ENCODE measurements at places on chromosomes 7 and 10. TPM values are rescaled to one million over a fixed set of nuclear protein-coding genes. Genes with fewer than 3 reads are reported as not detected.

- DNase-seq, result no peak
Measured at GRCh38 chr7:158946329-158946728, 90.0 kb downstream of the DYNC2I1 start.

DNA sequence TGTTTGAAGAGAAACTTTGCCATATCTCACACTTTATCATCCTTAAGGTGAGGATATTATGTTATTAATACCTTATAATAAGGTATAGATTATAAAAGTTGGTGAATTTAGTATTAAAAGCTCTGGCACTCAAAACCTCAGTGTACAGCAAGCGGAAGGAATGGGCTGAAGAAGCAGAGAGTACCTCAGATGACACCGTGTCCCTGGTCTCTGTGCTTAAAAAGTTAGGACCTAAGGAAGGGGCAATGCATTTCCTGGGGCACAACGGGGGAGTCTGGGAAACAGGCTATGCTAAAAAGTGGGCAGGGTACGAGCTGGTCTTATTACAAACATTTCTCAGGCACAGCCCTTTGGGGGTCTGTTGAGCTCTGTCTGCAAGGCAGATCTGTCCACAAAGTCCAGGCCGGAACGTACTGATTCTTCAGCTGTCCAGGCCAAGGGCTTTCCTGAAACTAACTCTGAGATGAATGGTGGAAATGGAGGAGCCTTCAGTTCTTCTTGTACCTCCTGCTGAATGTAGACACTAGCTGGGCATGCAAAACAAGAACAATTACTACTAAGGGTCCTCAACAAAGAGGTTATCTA lies 202.7 kb downstream of the POM121L12 start:
- no peak for DNase-seq

GRCh38 chr7:130279906-130280305 lies 13.1 kb upstream of the CPA4 start:
- no peak for DNase-seq

GRCh38 chr7:92833024-92833765 lies 3.2 kb downstream of the CDK6 start:
- peak; percentile 70 for DNase-seq

GRCh38 chr7:142438235-142438922 lies 180.5 kb upstream of the PRSS58 start:
- DNase-seq, result peak; percentile 49

- DNase-seq, result no peak
Measured at GRCh38 chr10:1015688-1016087, 10.0 kb downstream of the IDI2 start.

DNA sequence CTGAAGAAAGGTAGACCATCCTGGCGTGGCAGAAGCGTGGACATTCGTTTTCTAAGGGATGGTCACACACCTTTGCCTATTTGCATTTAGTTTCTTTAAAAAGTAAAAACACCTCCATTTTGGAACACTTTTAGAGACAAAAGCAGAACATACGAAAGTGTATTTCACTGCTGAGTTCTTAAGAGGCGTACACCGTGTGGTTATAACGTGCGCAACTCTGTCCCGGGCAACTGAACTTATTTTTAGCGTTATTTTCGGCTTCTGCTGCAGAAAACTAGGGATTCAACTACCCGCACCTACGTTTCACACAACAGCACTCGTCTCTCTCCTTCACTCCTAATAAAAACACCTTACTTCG lies 557 bp upstream of the LSM8 start:
- no peak for DNase-seq

DNA sequence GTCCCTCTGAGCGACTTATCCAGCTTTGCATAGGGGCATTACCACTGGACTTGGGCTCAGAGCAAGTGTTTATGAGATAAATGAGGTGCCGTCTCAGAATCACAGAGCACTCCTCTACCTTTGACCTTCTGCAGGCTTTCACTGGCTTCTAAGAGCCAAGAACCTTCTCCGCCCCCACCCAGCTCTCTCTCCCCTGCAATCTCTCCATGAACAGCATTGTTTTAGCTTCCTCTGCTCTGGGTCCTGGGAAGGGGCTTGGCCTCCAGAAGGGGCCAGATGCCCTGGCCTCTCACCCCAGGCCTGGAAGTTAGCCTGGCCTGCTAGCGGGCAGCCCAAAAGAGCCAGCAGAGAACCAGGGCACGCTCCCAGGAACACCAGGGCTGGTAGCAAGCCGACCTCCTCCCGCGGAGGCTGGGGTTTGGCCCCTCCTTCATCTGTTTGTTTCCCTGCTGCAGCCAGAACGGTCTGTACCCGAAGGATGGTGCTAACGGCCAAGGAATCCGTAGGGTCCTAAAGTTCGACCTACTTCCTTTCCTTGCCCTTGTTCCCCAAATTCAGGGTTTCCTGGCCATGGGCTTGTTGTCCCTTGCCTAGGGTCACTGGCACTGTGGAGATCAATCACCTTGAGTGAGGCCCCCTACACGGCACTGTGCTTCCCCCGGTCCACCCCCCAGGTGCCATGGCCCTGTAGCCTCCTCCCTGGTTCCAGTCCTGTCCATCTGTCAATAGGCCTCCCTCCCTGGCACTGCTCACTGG lies 18.7 kb upstream of the DDIT4 start:
- DNase-seq, result no peak

DNA sequence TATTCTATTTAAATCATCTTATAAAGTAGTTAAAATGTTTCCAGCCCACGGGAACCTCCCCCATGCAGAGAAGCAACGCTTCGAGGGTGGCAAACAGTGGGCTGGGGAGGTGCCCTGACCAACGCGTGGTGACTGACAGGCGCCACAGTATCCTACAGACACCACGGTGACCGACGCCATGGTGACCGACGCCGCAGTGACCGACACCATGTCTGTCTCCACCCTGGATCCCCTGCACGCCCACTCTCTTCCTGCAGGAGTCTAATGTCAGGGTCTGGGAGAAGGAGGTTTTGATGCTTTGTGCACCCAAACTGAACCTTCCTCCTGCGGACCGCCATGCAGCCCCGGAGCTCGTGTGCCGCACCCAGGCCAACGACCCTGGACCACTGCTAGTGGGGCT lies 464.4 kb downstream of the PTPRN2 start:
- DNase-seq, result no peak

DNA sequence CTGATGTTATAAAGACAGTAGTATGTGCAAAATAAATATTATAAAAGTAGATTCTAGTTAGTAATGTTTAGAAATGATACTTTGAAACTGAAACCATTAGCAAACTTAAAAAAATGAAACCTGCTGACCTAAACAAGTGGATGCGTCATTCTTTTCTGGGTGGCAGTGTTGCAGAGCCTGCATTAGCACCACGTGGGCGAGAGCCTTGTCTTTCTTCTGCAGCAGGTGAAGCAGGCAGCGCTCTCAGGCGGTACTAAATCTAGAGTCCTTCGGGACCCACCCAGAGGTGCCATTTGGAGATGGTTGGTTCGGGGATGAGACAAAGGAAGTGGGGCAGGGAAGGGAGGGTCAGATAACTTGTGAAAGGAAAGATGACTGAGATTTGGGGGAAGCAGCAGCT lies 759.1 kb upstream of the IGFBP3 start:
- no peak for DNase-seq

- DNase-seq, result no peak
Measured at GRCh38 chr7:138338361-138338760, 121.7 kb upstream of the TRIM24 start.

GRCh38 chr7:131935180-131935579 lies 378.8 kb upstream of the PODXL start:
- no peak for DNase-seq

- DNase-seq, result no peak
Measured at GRCh38 chr10:97858001-97858439, 8.4 kb downstream of the GOLGA7B start.

Gene OR6B1
- not detected for total RNA-seq

Gene PIP
- not detected for total RNA-seq

Gene CCL24
- total RNA-seq, result not detected

Gene ASAH2
- total RNA-seq, result 10.7 TPM

Gene SPOCK2
- total RNA-seq, result 1.1 TPM
